Esophagus squamous epithelium (tissue), 5 donors: ENCODE measurements at places on chromosomes 1 and 21. TPM values are rescaled to one million over a fixed set of nuclear protein-coding genes. Genes with fewer than 3 reads are reported as not detected.

The TAF5L gene
- total RNA-seq: 7.8 TPM

The COL8A2 gene
- 4.1 TPM for total RNA-seq

The NCMAP gene
- total RNA-seq: not detected

DNA sequence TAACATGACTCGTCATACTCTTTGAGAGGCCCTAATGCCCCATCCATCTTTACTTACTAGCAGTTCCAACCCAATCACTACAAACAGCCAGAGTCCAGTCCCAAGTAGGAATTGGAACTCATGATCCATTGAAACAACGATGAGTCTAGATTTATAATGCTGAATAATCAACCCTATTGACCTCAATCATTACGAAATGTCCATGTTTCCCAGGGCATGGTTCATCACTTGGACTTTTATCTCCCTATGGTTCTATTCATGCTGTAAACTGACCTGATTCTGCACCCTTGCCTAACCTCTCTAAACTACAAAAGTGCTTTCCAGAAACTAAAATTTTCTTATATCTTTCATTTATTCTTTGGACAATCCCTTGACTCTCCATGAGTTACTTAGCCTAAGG lies 840.0 kb upstream of the B3GALT2 start:
- DNase-seq: no peak

DNA sequence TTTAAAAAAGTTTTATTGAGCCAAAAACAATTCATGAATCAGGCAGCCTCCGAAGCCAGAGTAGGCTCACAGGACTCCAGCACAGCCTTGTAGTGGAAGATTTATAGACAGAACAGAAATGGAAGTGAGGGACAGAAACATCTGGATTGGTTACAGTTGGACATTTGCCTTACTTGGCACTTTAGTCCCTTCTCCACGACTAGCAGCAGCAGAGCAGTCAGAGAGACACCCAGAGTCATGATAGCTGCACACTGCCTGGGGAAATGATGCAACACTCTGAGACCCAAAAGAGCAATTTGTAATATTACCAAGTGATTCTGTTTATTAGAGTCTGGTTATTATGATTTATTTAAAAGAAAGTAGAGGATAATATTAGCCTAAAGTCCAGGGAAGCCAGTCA lies 72.2 kb upstream of the KRTAP11-1 start:
- DNase-seq: no peak

DNA sequence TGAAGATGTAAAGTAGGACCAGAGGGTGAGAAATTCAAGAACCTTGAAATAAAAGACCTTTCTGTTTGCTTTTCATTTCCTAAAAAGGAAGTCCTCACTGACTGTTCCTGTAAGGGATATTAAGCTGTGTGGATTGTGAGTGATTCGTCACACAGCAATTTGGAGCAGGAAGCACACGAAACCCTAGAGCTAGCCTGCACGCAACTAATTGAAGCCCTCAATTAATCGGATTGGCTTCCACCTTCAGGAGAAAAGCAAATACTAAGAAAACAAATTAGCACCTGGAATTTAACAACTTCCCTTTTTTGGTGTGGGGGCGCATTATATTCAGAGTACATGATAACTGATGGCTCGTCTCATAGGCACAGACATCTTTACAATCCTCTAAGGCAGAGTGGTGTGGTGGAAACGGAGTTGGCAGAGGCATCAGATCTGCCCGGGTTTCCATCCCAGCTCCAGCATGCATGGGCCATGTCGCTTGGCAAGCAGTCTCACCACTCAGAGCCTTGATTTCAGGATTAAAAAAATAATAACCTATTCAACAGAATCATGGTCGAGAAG lies 95.2 kb downstream of the KCNJ15 start:
- DNase-seq: no peak

GRCh38 chr1:34002810-34003209 lies 138.9 kb downstream of the HMGB4 start:
- no peak for DNase-seq

DNA sequence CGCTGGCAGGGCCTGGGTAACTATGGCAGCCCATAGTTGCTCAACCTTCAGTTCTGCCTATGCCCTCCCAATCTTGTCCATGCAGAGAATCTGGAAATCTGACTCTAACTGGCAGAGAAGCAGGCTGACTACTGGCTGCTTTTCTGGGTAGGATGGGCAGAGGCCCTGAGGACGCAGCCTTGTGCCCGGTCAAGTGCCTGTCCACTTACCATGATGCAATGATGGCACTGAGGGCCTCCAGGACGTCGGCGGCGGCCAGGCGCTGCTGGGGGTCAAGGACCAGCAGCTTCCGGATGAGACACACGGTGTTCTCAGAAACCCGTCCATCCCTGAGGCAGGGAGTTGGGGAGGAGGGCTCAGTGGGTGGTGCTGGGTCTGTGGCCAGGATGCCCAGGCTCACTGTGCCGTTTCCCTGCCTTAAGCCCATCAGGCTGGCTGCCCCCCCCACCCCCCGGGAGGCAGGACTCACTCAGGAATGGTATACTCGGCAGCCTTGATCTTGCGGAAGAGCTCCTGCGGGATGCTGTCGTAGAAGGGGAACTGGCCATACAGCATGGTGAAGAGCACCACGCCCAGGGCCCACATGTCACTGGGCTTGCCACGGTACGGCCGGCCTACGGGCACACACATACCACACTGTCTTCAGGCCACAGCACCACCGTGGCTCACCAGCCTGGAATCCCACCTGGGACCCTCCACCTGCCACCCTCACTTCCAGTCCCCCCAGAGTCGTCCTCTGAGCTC lies 20.4 kb upstream of the EVA1B start:
- DNase-seq: no peak

DNA sequence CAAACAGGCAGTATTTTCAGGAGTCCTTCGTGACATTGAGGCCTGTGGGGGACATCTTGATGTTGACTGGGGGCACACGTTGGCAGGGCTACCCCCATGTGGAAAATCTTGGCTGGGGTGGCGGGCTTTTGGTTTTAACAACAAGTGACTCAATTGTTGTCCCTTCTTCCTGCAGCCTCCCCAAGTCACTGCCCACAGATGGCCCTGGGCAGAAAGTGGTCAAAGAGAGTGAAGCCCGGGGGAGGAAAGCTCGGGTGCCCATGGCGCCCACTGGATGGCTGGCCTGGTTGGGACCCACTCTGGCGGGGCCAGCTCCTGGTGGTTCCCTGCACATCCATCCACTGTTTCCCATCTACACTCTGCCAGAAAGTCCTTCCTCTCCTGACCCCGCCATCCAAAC lies 24.6 kb upstream of the ZNF648 start:
- no peak for DNase-seq

DNA sequence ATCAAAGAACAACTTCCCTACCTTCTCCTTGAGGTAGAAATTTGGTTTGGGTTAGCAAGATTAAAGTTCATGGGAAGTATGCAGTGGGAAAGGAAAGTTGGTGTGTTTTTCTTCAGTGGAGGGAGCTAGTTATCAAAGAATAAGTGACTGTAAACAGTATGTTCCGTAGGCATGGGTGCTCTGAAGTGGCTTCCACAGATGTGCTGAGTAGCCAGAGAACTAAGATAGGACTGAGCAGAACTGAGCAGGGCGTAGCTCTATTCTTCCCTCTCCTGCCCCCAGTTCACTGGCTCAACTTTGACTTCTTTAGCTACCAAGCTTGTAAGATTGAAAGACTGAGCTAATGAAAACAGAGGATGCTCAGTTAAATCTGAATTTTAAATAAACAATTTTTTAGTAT lies 3.4 kb downstream of the ADCY10 start:
- DNase-seq: no peak

DNA sequence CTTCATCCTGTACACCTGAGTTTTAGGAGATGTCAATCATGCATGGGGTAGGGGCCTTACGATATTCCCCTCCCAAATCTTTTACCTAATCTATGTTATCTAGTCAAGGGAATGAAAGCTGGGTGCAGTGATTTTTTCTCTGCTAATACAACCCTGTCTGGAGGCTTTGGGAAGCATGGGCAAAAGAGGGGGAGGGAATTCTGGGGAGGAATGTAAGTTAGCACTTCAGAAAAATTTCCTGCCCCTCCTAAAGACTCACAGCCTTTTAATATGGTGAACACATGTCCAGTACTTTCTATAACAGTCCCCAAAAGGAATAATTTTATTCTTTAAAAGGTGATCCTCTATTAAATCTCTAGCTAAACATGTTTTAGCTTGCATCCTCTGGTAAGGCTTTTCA lies 25.6 kb upstream of the PRELP start:
- no peak for DNase-seq

- no peak for DNase-seq
These were observed 78.9 kb downstream of the KAZN start for GRCh38 chr1:14677292-14677971.

DNA sequence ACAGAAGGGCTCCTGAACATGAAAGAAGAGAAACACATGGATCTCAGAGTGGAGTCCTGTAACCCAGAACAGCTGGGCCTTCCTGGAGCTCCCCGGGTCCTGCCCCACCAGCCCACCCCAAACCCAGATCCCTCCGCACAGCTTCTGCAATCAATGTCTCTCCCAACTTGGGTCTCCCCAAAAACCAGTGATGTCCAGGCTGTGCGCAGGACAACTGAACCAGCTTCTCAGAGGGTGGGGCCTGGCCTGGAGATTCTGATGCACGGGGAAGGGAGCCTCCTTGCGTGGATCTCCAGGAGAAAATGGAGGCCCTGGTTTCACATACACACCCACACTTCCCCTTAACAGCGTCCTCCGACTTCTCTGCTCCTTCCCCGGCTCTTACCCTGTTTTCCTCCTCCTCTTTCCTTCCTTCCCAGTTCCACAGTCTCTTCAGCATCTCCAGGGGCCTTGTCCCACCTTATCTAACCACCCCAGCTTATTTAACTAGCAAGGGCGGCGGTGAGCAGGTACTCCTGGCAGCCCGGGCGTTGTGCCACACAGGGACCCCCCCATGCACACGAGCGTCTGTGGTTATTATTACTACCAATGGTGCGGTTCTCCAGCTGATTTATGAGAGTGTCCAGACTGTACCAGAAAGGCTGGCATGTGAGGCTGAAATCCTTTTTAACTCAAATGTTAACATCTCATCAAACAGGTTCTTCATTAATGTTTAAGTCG lies 11.2 kb upstream of the MX2 start:
- DNase-seq: no peak

DNA sequence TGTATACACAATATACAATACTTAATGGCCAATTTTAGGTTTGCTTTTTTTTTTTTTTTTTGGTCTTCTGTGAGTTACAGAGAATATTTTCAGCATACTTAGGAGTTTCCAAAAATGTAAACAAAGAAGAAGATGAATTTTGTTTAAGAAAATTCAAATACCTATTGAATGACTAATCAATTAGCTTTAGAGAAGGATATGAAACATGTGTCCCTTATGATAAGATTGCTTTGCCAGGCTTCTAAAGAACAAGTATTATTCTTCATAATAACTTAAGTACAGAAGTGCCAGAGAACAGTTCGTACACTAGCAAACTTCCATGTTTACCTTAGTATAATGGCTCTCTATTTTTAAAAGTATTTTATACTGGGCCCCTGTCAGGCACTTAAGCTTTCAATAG lies 1191.0 kb upstream of the NCAM2 start:
- no peak for DNase-seq

DNA sequence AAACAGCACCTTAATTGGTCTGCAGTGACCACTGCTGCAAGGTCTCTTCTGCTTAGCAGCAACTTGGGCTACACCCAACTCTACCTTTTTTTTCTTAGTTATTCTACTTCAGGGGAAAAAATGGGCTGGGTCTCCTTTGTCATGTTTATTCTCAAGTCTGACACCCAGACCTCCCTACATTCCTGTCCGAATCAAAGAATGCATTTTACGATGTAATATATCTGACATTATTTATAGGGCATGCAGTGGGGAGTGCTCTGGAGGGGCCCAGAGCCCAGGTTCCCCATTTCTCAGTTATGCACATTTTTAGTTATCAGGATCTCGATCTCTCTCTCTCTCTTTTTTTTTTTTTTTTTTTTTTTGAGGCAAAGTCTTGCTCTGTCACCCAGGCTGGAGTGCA lies 50.5 kb downstream of the OPTC start:
- no peak for DNase-seq
